ENCODE measurements at places on chromosomes 5 and 9.

GRCh38 chr5:35436400-35437057 is 181.1 kb upstream of the SPEF2 start:
- peak; percentile 44 for DNase-seq

DNA sequence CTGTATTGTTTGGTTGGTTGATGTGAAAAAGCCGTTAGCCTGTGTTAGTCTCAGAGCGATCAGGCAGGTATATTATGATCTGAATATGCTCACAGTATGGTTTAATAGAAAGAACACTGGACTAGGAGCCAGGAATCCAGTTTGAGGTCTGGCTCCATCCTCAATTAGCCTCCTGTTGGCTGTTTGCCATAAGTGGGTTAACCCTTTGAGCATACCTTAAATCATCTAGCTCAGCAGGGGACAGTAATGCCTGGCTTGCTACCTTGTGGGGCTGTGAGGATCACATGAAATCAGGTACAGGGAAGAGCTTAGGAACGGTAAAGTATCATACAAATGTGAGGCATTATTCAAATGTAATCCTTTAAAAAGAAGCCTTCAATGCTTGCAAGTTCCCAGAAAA is 104.7 kb downstream of the CMYA5 start:
- no peak for DNase-seq

DNA sequence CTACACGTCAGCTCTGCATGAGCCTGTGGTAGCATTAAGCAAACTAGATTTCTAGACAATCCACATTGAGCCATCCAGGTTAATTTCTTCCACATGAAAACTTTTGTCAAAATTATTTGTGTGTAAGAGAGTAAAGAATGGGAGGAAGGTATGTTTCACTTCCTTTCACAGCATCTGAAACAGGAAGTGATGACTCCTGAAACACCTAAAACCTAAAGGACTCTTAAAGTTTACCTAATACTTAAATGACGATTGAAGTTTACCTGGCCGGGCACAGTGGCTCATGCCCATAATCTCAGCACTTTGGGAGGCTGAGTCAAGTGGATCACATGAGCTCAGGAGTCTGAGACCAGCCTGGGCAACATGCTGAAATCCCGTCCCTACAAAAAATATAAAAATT is 223.8 kb downstream of the CEMIP2 start:
- DNase-seq = no peak

DNA sequence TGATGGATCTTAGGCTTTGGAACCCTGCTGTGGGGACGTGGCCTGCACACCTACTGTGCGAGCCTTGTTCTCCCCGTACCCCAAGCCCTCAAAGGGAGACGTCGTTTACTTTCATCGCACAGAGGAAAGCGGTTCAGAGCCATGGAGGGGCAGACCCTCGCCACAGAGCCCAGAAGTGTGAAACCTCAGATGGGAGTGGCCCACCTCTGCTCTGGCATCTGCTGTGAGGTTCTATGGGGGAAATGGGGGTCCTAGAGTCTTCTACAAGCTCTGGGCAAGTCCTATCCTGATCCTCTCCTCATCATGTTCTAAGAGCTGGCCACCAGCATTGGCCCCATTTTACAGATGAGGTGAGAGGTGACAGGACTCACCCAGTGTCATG is 3.7 kb upstream of the RNF44 start:
- no peak for DNase-seq

- DNase-seq = no peak
These were observed 311.3 kb upstream of the GRIN3A start for GRCh38 chr9:102049586-102050246.

- DNase-seq = peak; percentile 44
These were observed 554 bp downstream of the SDHA start for GRCh38 chr5:218457-219291.

DNA sequence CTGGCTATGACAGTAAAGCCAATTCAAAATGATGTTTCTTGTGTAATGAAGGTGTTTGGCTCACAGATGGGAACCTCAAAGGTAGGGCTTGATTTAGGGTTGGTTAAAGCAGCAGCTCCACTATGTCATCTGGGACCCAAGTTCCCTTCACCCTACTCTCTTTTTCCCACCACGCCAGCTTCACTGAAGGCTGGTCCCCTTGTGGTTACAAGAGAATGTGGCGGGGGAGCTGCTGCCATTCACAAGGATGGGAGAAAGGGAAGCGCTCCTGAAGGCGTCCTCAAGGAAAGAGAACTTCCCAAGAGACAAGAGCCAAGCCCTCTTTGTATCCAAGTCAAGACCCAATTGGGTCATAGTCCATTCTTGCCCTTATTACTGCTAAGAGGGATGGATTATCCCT is 72.7 kb downstream of the NTRK2 start:
- DNase-seq = no peak

- peak; percentile 14 for DNase-seq
These were observed 17.3 kb upstream of the SMIM32 start for GRCh38 chr5:136210259-136210658.

- DNase-seq = peak; percentile 63
These were observed 653 bp upstream of the HNRNPH1 start for GRCh38 chr5:179623906-179624741.

DNA sequence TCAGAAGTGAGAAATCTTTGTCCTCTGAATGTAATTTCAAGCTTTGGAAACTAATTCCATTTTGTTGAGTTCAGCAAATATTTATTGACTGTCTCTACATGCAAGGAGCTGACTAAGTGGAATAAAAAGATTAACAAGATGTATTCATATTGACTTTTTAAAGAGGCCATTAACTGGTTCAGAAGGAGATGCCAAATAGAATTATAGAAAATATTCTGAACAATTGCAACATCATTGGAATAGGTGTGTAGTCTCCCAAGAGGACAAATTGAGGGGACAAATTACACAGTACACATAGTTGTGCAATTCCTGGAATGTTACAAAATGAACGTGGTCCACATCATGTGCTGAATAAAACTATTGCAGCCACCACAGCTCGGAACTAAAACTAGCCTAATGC is 224.2 kb downstream of the NPR3 start:
- no peak for DNase-seq

GRCh38 chr9:81729135-81729534 is 39.8 kb upstream of the TLE1 start:
- DNase-seq = no peak

GRCh38 chr5:54803471-54804011 is 181.9 kb downstream of the ESM1 start:
- peak; percentile 10 for DNase-seq

- DNase-seq = no peak
These were observed 261.5 kb downstream of the NSG2 start for GRCh38 chr5:174307031-174307408.

DNA sequence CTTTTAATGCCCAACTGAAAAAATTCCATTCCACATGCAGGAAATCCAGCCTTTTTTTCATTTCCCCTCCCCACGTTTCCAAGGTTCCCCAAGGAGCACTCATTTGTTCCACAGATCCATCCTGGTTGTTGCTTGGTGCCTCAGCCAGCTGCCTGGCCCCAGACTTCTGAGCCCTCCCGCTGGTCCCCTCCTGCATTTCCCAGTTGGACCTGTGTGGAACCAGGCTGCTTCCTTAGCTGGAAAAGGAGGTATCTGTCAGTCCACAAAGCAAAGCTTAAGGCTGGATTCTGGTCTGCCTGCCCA is 44.8 kb downstream of the ANGPTL2 start:
- DNase-seq = no peak

DNA sequence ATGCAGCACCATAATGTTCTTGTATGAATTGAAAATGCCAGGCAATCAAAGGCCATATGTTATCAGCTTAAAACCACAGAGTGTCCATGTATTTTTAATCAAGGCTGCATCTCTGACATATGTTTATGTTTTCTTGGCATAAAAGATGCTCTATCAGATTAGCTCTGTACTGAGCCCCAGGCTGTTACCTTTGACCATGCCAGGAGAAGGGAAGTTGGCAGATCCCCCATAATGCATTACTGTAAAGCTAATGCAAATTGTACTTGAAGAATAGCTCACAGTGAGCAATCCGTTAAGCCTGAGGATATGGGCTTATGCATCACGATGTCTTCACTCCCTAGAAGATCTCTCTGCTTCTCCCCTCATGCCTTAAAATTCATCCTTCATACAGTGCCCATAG is 414.4 kb downstream of the BRINP1 start:
- no peak for DNase-seq

DNA sequence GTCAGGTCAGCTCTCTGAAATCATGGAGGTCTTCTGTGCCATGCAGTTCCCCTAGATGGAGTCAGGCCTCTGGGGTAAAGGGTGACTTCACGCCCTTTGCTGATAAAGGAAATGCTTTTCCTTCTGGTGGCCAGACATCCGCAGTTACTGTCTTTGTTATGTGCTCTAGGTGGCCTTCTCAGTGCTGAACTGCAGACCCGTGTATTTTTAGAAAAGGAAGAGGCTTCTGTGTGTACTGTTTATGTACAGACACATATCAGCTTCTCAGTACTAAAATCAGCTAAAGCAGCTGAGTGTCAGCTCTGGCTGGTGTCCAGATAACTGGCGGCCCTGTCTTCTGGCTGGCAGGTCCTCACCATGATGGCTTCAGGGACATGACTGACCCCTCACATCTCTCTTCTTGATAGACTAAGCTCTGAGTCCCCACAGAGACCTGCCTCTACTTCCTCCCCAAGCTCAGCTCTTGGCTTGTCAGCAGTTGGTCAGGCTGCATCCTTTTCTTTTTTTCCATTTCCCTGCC is 75.3 kb downstream of the ARHGAP26 start:
- no peak for DNase-seq

- no peak for DNase-seq
These were observed 274.1 kb downstream of the DENND1A start for GRCh38 chr9:123655681-123656423.

GRCh38 chr5:135127439-135128240 is 93.6 kb upstream of the PITX1 start:
- DNase-seq = peak; percentile 13

DNA sequence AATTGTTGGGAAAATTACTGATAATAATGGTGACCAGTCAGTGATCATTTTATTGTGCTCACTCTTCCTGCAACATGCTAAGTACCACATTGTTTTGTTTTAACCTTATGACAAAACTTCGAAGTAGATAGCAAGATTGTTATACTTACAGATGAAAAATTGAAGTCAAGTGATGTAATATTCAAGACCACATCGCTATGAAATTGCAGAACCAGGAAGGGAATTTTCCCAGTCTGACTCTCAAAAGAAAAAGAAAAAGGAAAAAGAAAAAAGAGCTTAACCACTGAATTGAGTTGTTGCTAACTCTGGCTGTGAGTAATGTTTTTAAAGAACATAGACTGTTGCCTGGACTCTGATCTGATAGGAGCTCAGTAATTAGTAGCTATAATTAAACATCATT is 170.6 kb upstream of the HAPLN1 start:
- no peak for DNase-seq

DNA sequence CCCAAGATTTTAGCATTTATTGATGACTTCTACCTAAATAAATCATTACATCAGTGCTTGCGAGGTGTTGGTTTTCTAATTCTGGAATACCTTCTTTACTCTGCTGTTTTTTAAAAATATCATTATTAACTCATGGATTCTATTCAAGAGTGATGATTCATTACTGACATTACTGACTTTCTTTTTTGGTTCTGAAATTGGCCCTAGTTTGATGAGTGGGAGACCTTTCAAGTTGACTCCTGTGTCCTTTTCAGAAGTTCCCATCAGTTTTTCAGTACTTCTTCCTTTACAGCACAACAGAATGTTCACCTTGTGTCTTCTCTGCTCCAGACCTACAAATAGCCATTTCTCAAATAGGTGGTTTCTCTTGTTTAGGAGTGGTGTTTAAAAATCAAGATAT is 114.1 kb downstream of the PCSK5 start:
- no peak for DNase-seq

- DNase-seq = peak; percentile 63
These were observed at the start of gene PHYHD1 for GRCh38 chr9:128920381-128921058. PHYHD1 (plus strand) TSS chr9:128920982; CDS start chr9:128922324, 1,342 bp downstream.

GRCh38 chr9:101626295-101626694 is 31.5 kb upstream of the PPP3R2 start:
- no peak for DNase-seq

GRCh38 chr5:129591508-129592160 is 131.5 kb downstream of the ADAMTS19 start:
- DNase-seq = peak; percentile 8

DNA sequence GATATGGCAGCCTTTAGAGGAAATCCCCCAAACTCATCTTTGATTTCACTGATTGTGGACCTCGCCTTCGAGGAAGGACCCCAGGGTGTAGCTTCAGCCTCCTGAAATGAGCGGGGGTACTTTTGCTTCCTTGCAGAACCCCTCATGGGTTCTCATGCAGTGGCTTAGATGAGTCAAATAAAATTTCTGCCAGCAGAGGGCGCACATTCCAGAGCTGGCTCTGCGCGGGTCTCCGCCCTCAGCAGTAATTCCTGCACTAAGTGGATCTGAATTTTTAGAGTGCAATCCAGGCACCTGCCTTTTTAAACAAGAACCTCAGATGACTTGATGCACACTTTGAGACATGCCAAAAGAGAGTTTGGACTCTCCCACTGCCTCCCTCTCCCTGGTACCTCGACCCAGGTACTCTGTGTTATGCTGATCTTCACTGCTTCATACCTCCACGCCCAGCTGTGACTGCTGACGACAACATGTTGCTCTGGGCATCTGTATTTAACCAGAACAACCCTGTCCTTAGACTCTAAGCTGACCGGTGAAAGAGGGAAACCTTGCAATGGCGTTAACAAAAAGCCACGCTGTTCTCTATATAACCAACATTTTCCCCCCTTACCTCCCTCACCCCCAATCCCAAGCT is 7.3 kb downstream of the EGFLAM start:
- peak; percentile 65 for DNase-seq

GRCh38 chr9:121619545-121620324 is 31.7 kb upstream of the DAB2IP start:
- DNase-seq = no peak

- DNase-seq = no peak
These were observed 180.9 kb downstream of the TLE1 start for GRCh38 chr9:81508476-81508875.

DNA sequence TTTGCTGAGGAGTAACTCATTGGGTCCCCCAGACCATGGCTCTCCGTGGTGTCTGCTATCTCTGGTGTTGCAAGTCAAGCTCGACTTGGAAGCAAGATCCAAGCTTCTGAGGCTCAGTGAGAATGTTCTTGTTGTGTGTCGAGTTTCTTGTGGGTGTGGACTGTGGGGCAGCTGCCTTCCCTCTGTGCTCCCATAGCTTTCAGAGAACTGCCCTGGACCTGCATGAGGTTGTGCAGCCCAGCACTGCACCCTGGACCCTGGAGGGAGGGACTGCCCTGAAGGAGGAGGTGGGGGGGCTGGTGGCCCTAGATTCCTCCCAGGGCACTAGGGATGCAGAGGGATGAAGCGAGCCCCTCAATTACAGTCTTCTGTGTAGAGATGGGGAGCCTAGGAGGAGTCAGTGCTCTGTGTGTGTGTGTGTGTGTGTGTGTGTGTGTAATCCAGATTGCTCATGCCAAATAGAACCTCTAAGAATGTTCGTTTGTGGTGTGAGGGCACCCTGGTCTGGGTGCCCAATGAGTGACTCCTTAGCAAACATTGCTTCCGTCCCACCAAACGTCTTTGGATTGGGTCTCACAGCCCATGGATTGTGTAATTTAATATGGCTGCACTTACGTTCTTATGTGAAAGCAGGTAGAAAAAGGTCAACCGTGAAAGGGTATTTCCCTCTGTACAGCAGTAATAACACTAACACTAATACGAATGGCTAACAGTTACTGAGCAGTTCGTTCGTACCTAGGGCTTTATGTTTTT is 143.3 kb upstream of the LMX1B start:
- no peak for DNase-seq

Measured in fibroblast of pulmonary artery (primary cell).